Activated CD4-positive, CD25-positive, alpha-beta regulatory T cell treated with anti-CD3 and anti-CD28 coated beads, Interleukin-2, amount 50 U/mL, for 16 hours (primary cell): ENCODE measurements at places on chromosomes 11 and 22.

DNA sequence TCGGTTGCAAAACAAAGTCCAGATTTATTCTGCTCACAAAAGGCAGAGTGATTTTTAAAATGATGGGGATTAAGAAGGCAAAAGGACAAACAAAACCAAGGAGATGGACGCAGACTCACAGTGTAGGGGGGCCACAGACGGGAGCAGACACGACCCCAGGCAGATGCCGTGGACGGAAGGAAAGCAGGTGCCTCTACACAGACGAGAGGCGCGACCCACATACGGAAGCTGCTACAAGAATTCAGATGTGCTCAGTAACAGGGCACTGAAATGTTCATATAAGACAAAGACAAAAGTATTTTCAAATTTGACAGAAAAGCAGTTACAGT is 148.9 kb downstream of the BRD1 start:
- DNase-seq = no peak

DNA sequence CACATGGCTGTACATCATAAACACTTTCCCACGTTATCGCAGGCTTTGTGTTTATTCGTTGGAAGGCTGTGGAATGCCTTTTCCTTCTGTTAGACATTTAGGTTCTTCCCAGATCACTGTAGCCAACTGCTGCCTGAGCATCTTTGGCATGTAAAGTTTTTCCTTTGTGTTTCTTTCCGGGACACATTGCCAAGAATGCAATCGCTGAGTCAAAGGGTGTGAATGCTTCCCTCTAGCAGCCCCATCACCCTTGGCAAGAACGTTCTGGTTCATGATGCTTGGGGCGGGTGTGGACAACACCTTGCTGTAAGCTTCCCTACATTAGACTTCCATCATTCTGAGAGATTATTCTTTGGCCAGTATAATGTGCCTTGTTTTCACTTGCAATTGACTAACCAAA is 136.2 kb downstream of the OSBP2 start:
- no peak for DNase-seq

GRCh38 chr11:7982582-7983119 is 4.5 kb upstream of the EIF3F start:
- no peak for DNase-seq

- no peak for DNase-seq
These were observed 7.4 kb downstream of the CAPN5 start for GRCh38 chr11:77074205-77074604.

DNA sequence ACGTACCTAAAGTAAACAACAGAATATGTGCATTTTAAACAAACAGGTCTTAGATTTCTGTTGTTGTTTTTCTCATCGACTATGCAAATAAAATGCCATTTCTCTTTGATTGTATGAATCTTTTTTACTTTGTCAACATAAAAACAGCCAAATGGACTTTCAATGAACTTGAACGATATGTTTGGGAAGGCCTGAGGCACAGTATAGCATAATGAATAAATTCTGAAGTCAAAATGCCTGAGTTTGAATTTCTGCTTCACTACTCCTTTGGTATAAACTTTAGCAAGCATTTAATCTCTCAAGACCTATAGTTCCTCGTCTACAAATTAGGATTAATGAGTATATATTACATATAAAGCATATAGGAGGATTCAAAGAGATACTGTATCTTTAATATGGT is 1369.9 kb upstream of the TENM4 start:
- DNase-seq = no peak

DNA sequence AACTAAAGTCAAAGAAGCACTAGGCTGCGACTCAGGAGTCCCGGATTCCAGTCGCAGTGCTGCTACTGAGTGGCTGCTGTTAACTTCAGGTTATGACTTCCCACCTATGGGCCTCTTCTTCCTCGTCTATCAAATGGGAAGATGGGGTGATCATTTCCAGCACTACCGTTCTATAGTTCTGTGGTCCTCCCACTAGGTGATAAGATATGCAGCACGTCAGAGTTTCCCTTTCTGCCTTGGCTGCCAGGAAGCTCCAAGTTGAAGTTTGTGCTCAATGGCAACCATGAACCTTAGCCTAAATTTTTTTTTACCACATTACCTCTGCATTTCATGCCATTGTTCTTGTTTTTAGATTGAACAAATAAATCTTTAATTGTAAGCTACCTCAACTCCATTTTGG is 38.7 kb downstream of the ALX4 start:
- DNase-seq = no peak

DNA sequence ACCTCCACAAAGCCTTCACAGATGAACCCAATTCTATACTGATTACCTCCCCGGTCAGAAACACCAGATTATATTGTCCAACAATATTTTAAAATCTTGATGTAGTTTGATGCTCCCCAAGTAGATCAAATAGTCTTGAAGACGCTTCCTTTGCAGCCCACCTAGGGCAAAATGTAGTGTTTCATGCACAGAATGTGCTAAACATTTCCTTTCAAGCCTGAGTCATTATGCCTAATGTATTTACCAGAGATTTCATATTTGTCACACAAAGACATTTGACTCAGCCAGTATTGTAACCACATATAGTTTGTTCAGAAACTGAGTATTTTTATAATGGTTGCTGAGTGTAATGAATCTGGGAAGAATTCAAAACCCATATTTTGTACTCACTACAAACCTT is 1396.8 kb downstream of the LRRC4C start:
- no peak for DNase-seq
